NT2/D1 (cell line): ENCODE measurements at places on chromosomes 7 and 10.

DNA sequence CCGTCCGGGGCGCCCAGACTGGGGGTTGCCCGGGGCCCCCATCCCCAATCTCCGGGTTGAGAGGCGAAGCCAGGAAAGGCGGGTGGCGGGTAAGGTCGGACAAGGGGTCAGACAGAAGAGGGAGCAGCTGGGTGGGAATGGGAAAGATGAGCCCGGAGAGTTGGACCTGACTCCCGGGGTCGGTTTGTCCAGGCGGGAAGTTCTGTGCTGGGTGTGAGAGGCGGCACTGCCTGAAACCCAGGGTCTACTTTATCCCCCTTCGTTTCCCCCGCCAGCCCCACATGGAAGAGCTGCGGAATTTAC is 675 bp downstream of the SLC4A2 start:
- no peak for DNase-seq

- no peak for DNase-seq
These were observed 20.7 kb downstream of the PLPP4 start for GRCh38 chr10:120477743-120478141.

GRCh38 chr10:123132576-123133477 is 2.9 kb upstream of the HMX3 start:
- peak; percentile 87 for DNase-seq

DNA sequence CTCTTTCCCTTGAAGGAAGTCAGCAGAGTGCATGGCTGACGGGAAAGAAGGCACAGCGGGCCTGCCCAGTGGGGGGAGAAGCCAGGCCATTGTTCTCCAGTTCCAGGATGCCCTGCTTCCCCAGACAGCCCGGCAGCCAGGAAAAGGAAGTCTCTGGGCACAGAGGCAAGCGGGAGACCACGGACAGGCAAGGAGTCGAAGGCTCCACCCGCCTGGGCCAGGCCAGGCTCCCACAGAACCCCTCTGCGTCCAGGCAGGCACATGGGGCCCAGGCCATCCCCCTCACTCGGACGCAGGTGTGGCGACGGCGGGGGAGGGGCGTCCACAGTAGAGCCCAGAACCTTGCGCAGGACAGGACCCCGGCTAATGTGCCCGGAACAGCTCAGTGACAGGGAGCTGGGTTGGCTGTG is 8.7 kb downstream of the GPR146 start:
- DNase-seq = no peak

- no peak for DNase-seq
These were observed 358.8 kb downstream of the CALN1 start for GRCh38 chr7:72053292-72053691.

DNA sequence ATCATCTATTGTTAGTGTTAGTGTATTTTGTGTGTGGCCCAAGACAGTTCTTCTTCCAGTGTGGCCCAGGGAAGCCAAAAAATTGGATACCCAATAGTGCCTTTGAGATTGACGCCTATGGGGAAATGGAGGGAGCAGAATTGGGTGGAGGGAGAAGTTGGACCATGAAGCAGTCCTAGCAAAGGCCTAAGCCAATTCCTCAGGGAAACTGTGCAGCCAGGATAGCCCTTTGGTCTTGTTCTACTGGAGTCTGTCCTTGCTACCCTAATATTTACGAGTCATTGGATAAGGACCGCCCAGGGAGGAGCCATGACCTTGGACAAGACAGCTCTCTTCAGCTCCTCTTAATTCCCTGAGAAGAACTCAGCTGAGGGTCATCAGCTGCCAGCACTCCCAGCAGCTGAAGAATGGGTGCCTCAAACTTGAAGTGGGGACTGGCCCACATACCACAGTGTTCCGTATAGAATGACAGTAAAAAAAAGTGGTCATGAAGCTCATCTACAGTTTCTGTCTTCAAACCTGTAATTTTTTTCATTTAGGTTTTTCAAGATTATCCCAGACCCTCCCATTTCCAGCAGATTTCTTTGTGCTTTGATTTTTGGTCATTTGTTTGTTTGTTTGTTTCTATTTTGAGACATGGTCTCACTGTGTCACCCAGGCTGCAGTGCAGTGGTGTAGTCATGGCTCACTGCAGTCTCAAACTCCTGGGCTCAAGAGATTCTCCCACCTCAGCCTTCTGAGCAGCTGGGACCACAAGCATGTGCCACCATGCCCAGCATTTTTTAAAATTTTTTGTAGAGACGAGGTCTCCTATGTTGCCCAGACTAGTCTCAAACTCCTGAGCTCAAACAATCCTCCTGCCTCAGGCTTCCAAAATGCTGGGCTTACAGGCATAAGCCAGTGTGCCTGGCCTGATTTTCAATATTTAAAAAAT is 81.2 kb downstream of the C1GALT1 start:
- no peak for DNase-seq

GRCh38 chr10:10798102-10798863 is 219.4 kb upstream of the CELF2 start:
- DNase-seq = no peak

DNA sequence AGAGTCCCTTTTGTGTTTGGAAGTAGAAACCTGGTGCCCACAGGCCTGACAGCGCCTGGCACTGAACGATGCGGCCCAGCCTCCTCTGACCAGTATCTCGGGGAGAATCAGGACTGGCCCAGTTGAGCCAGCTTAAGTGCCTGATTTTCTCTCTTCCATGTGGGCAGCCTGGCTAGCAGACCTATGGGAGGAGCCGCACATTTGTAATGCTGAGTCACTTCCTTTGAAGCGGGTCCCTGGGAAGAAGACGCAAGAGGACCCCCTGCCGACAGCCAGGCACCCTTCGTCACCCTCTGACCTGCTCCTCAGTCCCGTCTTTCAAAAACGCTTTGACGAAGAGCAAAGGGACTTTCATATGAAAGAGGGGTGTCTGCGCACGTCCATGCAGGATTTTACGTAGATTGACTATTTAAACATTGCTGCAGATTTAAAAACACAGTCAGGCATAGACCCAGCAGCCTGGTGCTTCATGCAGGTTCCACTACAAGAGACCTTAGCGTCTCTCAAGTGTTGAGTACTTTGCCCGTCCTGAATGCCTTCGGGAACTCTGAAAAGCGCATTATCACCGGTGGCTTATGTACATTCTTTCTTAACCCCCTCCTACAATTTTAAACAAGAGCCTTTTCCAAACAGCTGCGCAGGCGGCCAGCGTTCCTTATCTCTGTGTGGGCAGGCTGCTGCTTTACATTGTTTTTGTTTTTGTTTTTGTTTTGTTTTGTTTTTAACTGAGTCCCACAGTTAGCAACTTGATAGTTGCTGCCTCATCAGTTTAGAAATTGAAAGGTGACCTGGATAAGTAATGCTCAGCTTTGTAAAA is 36.5 kb upstream of the AP5Z1 start:
- no peak for DNase-seq

DNA sequence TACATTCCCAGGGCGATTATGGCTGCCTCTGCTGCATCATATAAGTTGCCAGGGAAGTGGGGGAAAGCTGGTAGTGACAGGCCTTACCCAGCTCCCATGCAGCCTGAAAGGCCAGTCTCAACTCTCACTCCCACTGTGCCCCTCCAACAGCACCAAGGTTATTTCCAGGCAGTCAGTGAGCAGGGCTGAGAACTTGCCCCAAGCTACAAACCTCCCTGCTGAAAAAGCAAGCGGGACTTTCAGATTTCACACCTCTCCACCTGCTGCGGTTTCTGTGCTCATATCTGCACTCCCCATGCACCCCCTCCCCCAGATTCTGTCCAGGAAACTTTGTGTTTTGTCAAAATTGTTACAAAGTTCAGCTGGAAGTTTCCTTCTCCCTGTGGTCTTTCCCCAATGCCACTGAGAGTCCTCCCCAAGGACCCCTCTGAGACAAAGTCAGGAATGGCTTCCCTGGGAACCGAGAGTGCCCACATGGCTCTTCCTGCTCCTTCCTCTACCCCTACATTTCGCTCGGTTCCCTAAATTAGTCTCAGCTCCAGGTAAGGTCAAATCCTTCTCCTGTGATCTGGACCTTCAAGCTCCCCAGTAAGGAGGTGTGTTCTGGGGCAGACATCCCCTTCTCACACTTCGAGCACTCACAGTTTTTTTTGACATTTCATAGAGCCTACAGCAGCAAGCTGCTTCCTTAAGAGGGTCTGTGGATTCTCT is 25.3 kb upstream of the WNT2 start:
- no peak for DNase-seq

GRCh38 chr7:102024769-102025391 is 207.5 kb downstream of the CUX1 start:
- no peak for DNase-seq

- DNase-seq = peak; percentile 91
These were observed 33.6 kb upstream of the PHF14 start for GRCh38 chr7:10939911-10940703.

GRCh38 chr10:113646336-113647201 is 17.3 kb downstream of the NRAP start:
- no peak for DNase-seq

DNA sequence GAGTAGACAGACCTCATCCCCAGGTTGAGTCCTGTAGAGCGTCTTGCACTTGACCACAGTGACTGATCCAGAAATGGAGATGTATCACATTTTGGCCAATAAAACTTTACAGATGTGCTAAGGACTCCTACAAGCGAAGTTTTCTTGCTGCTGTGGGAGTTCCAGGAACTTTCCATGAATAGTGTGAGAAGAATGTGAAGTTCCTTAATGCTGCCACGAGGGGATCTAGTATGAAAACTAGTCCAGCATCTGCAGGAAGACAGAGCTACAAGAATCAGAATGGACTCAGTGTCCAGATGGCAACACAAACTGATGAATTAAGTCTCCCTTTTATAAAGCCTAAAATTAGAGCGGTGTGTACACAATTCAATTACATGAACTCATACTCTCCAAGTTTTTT is 14.8 kb upstream of the LSM8 start:
- DNase-seq = no peak

DNA sequence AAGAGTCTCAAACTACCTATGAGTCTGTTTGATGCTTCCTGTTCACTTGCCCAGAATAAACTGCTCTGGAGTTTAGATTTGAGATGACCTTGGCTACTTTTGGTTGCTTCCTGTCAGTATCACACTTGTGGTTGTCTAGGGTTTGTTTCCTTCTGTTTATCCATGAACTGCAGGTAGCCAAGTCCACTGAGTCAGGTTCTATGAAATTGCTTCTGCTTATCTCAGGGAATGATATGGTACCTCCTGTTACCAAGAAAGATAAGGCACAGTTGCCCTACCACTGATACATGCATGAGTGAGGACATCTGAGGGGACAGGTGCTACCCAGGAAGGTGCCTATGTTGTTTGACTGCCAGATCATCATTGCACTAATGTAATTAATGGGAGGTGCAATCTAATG is 15.8 kb upstream of the EEPD1 start:
- no peak for DNase-seq

GRCh38 chr7:85641331-85641730 is 454.5 kb upstream of the SEMA3D start:
- no peak for DNase-seq

- DNase-seq = no peak
These were observed 8.6 kb downstream of the EVX1 start for GRCh38 chr7:27251136-27251651.

GRCh38 chr7:45469103-45469502 is 105.1 kb upstream of the ADCY1 start:
- DNase-seq = no peak

DNA sequence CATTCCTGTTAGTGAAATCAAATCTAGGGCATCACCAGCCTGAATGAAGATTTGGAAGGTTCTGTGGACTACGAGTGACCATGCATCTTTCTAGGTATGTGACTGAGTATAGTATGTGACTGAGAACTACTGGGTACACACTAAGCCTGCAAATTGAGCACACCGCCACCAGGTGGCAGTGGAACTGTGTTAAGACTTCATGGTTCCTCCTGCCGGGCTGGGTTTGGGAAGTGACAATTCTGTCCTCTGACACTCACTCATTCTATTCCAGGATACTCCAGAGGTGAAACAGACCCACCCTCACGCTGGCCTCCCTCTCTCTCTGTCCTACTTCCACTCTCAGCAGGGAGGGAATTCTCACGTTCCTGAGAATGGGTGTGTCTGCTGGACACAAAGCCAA is 84.0 kb upstream of the TMEM248 start:
- DNase-seq = peak; percentile 65

DNA sequence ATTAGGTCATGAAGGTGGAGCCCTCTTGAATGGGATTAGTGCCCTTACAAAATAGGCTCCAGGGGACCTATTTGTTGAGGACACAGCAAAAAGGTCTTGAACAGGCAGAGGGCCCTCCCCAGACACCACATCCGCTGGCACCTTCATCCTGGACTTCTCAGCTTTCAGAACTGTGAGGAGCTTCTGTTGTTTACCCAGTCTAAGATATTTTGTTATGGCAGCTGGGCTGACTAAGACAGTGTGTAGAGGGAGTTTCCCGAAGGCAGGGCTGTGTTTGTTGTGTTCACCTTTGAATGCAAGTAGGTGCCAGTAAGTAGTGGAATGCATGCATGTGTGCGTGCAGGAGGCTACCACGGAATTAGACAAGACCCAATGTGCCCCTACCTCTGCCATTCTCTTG is 106.7 kb downstream of the PTPRE start:
- DNase-seq = no peak

DNA sequence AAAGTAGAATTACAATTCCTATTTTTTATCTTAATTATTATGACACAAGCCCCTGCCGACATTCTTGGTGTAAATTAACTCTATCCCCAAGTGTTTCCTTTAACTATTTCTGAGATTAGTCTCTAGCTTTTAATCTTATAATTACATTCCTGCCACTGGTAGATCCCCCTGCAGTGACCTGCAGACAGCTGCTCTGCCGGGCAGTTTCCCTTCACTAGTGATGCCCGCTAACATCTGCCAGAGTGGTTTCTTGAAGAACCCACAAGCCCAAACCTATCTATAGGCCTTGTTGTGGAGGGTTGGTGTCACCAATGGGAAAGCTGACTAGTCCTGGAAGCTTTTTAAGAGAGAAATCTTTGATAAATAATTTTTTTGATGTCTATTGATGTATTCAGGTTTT is 50.0 kb downstream of the ADAM22 start:
- no peak for DNase-seq

DNA sequence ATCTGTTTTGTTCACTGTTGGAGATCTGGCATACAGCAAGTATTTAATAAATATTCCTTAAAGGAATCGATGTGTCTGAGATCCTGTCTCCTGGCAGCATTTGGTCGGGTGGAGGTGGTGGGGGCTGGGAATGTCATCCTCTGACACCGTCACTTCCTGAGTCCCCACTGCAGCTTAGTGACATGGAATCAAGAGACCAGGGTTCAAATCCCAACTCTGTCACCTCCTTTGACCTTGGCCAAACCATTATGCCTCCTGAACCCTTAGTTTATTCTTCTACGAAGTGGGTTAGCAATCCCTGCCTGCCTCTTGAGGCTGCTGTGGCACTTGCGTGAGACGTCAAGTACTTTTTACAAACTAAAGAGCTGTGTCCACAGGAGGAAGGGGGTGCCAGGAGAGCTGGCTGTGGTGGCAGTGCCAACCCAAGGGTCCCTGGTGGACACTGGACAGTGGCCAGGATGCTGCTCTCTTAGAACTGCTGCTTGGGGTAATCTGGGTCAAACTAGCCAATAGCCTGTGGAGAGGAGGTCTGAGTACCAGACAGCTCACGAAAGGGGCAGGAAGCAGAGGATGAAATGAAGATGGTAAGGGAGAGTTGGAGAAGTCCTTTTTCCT is 8.0 kb upstream of the ZMIZ1 start:
- no peak for DNase-seq

GRCh38 chr10:27578316-27578715 is 74.2 kb downstream of the RAB18 start:
- DNase-seq = no peak
